ENCODE measurements at places on chromosomes 3 and 15.

GRCh38 chr3:43448098-43448497 lies 161.8 kb downstream of the SNRK start:
- DNase-seq, result no peak

DNA sequence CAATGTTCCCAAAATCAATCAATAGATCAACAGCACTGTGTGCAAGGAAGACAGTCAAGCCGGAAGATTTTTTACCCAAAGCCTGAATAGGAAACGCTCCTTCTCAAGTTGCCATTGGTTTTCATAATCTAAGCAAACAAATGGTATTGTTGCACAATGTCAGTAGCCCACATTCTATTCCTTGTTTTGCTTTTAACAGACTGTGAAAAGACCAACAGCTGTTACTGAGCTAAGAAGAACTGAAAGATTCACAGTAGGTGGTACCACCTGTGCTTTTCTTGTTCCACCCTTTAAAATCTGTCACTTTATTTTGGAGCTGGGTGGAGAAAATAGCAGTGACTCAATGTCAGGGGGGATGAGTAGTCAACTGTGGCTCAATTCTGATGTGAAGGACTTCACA lies 357.5 kb upstream of the CADM2 start:
- no peak for DNase-seq

DNA sequence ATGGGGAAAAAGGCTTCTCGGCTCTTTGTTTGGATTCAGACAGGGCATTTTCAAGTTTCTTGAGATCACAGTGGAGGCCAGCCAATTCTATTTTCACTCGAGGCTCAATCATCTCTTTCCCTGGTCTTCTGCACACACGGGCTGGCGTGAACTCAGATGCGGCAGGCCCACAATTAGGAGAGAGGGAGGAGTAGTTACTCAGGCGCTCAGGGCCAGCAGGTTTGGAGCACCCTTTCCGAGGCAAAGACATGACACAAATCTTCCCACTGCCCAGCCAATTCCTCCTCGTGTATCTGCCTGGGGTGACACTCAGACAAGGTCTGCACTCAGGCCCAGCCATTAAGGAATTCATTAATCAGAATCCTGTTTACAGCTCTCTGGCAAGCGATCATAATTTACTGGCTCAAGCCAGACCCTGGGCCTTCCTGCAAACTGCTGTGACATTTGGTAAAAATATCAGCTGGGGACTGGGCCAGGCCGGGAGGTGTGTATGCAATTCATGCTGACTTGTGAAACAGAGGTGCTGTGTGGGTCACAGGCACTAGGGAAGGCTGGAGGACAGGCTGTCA lies 68.1 kb upstream of the TLE3 start:
- no peak for DNase-seq

DNA sequence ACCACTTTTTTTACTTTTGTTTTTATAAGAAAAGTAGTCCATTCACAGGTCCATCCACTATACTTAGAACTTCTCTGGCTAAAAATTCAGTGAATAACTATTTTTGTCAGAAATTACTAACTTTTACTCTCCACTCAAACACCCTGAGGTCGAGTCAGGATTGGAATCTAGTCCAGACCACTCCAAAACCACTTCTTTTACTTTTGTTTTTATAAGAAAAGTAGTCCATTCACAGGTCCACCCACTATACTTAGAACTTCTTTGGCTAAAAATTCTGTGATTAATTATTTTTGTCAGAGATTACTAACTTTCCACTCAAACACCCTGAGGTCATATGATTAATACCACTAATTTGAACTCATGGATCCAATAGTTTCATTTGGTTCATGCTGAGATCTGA lies 239.4 kb downstream of the RORA start:
- DNase-seq, result no peak

GRCh38 chr3:94693997-94694640 lies 631.3 kb downstream of the NSUN3 start:
- no peak for DNase-seq

DNA sequence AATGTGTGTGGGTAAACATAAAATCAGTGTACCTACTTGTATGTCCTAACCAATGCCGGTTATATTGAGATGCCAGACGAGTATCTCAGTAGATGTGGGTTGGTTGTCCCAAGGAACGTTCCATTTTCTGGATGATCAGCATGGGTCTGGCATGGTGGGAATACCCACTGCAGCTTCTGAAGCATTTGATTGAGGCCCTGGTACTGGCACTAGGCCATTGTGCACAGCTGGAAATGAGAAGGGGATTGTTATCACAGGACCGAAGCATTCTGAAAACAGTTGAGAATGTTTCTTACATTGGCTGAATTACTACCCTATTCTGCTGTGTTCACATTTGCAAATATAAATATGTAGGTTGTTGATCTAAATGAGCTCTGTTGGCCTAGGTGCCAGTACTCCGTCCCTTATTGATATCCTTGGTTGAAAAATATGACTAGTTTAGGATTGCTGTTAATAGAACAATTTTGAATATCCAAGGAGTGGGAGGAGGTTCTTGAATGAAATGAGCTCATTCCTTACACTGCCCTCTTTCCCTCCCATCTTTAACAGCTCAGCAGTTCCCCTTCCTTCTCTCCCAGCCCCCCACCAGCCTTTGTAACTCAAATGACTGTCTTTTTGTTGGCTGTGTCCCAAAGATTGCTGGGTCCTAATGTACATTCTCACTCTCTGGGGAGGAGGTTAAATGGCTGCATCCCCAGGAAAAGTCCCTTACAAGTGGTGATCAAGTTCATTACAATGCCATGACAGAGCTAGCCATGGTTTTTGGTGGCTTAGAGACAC lies 293.3 kb upstream of the TPM1 start:
- no peak for DNase-seq

GRCh38 chr3:14123308-14124222 lies 1.1 kb downstream of the CHCHD4 start:
- DNase-seq, result no peak

DNA sequence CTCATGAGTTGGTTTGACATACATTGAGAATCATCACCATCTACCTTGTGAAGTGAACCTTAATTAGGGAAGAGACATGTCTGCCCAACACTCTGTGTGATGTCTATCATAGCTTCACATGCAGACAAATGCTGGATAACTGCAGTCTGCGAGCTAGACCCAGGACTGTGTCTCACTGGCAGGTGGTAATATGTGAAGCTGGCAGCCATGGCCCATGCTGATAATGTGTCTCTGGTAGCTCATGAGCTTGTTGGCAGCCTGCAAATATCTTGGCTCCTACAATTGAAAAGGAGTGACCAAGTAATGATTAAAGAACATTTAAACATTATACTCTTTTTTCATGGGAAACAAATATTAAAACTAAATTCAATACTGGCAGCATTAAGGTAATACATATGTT lies 234.8 kb downstream of the CHST2 start:
- DNase-seq, result no peak

- no peak for DNase-seq
Observed at GRCh38 chr15:70493787-70494516, 269.4 kb downstream of the UACA start.

GRCh38 chr15:70875001-70875782 lies 17.0 kb downstream of the THAP10 start:
- DNase-seq, result no peak

DNA sequence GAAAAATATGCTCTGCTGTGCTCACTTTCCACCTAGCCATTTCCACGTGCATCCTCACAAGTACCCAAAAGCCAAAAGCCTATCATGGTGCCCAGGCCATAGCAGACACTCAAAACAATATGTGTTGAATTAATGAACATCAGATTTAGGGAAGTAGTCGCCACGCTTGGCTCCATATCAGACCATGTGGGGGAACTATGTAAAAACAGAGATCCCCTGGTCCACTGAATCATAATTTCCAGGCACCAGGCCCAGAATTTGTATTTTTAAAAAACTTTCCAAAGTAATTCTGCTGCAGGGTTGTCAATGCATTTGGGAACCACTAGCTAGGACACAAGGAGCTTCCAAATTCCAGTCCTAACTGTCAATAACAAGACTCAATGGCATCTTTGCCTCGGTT lies 77.3 kb downstream of the CNTN3 start:
- DNase-seq, result no peak

GRCh38 chr3:59531066-59531745 lies 481.4 kb upstream of the CFAP20DC start:
- DNase-seq, result no peak

DNA sequence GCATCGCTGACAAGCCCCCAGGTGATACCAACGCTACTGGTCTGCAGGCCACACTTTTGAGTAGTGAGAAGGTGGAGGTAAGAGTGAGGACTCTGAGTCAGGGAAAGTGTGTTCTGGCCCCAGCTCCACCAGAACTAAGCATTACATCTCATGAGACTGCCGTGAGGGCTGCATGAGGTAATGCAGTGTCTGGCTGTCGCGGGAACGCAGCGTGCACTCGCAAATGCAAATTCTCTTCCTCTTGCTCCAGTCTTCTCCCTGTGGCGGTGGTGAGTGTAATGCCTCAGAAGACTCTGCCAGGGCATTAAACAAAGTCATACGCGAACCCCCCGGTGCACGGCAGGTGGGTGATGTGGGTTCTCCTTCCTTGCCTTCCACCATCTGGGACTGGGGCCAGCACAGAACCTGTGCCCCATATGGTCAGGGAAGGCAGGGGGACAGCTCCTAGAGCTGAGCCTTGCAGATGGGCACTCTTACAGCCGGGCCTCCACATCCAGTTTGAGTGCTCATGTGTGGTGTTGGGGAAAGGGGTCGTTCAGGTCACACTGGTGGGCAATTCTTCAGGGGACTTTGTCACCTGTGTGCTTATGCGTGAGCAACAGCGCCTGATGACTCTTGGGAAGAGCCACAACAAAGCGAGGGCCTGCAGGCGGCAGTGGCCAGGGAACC lies 175.8 kb downstream of the XXYLT1 start:
- no peak for DNase-seq

DNA sequence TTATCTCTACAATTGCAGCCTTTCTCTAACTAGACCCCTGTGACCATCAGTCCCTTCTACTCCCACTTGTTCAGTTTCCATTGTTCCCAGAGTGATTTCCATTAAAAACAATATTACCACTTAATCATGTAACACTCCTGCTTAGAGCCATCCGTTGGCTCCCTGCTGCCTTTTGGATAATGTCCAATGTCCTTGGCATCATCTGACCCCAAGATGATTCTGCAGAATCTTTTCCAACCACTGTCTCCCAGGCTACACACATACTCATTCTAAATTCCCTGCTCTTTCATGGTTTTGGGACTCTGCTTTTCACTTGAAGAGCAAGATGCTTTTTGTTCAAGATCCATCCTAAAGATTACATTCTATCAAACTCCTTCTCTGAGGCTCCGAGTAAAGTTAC lies 7.1 kb downstream of the KCNH8 start:
- no peak for DNase-seq

DNA sequence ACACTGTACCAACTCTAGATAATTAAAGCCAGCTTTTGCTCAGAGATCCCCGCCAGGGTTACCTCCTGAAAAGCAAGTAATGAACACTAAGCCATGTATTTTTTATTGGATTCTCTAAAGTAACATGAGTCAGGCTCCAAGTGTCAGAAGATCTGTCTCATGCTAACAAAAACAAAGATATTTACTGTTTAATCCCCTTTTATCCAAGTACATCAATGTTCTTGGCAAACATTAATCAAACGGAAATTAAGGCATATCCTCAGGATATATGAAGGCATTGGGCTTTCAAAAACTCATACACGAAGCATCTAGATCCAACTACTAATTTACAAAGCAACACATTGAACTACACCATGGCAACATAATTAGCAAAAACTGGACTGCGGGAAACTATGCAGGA lies 37.2 kb downstream of the MYO5A start:
- no peak for DNase-seq

- DNase-seq, result no peak
Observed at GRCh38 chr15:96023081-96023480, 307.4 kb upstream of the NR2F2 start.

DNA sequence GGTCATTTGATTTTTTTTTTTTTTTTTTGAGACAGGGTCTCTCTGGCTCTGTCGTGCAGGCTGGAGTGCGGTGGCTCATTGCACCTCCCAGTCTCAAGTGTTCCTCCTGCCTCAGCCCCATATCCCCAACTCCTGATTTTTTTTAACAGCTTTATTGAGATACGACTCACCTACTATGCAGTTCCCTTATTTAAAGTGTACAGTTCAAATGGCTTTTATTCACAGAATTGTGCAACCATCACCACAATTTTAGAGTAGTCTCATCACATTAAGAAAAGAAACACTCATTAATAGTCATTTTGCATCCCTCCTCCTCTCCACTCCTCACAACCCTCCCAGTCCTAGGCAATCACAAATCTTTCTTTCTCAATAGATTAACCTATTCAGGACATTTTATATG lies 1.9 kb upstream of the TRA2B start:
- no peak for DNase-seq

DNA sequence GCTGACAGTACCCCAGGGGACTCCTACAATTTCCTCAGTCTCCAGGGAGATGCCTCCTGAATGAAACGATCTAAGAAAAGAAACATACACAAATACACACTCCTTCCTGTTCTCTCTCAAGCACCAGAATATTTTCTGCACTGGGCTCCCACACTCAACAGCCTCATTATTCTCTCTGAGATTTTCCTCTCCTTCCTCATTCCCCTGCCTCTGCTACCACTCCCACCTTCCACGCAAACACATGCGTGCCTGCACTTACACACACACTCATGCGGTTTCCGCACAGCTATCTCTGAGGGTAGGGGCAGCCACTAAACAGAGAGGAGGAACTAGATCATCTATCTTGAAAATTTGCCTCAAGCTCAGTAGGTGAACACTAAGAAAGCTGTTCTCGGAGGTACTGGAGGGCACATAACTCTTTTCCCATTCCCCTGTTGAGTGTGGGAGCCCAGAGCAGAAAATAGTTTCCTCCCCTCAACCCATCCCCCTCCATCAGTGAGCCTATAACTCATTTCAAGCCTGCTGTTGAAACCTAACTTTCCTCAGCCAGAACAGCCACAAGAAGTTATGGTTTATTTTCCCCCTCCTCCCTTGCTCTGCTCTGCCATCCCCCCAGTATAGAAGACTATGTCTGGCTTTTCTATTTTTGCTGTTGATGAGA lies 30.5 kb upstream of the TIPARP start:
- no peak for DNase-seq

Data from activated CD4-positive, CD25-positive, alpha-beta regulatory T cell treated with anti-CD3 and anti-CD28 coated beads, Interleukin-2, amount 50 U/mL, for 16 hours (primary cell).